ENCODE measurements at places on chromosomes 1 and 21.

GRCh38 chr1:45443580-45444446 lies 47.1 kb downstream of the TESK2 start:
- DNase-seq = no peak

DNA sequence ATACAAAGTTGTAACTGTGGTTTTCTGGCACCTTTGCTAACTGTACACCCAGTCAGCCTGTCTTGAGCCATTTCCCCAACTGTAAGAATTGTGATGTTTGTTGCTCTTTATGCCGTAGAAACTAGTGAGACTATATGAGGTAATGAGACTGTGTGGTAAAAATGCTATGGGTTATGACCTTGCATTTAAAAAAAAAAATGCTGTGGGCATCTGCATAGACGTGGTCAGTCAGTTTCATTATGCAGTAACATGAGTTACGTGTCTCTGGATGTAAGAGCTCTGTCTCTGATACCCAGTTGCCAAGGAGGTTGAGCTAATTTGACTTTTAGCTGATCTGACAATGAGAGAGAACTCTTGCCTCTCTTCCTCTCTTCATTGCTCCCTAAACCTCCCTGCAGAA lies 80.6 kb upstream of the LAMC2 start:
- DNase-seq = no peak

DNA sequence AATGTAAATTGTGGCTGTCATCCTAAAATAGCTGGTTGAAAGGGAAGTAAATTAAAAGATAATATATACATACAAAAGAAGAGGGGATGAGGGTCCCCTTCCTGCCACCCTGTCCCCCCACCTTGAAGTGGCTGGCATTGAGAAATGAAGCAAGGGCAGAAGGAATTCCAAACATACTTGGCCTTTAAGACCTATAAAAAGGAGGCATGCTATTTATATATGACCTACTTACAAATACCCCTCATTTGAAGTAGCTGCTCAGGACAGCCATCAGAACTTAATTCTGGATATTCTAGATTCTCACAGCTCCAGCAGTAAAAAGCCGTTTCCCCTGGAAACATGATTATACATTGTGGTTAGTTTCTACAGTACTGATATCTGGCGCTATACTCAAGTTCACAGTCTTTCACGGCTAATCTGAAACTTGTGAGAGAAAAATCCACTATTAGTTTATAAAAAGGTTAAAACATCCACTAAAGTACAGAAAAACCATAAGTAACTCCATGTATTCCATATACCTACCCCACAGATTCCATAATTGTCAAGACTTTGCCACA lies 9.6 kb upstream of the MAP10 start:
- DNase-seq = no peak

DNA sequence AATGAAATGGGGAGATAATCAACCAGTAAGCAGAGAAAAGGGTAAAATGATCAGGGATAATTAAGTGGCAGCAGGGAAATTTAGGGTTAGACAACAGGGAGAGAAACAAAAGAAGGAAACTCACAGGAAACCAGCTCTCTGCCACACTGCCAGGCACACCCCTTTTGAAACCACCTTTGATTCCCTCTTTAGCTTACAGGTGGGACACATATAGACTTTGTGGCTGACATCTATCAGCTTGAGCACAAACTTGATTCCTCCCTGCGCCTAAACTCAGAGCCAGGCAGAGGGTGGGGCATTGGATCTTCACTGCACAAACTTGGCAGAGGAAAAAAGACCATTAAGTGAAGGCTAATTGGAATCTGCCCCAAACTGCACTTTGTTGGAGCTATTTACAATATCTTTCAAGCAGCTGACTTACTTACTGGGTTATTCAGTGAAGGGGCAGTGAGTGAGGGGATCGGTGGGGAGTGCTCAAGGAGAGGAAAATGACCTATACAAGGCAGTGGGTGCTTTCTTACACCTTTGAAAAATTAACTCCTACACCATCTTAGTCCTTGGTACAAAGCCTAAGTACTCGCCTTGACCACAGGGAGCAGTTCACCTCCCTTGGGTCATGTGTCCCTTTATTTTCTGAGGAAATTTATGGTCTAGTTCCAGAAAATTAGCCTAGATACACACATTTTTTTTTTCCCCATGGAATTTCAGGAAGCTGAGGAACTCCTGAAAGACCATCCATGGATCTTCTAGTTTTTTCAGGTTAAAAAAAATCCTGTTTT lies 60.2 kb downstream of the PBX1 start:
- no peak for DNase-seq

DNA sequence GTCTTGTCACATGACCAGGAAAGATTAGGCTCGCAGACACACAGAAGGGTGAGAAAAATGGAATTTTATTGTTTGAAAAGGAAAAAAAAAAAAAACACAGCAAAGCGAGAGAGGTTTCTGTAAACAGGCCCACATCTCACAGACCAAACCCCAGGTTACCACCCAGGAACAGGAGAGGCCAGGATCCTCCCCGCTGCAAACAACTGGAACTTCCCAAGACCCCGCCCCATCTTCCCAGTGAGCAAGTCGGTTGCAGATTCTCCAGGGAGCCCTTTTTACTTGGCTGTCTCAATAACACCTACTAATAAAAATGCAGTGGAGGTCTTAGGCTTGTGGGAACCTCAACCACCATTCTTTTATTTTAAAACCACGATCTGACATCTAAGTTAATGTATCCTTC lies 84.7 kb upstream of the ETS2 start:
- no peak for DNase-seq

DNA sequence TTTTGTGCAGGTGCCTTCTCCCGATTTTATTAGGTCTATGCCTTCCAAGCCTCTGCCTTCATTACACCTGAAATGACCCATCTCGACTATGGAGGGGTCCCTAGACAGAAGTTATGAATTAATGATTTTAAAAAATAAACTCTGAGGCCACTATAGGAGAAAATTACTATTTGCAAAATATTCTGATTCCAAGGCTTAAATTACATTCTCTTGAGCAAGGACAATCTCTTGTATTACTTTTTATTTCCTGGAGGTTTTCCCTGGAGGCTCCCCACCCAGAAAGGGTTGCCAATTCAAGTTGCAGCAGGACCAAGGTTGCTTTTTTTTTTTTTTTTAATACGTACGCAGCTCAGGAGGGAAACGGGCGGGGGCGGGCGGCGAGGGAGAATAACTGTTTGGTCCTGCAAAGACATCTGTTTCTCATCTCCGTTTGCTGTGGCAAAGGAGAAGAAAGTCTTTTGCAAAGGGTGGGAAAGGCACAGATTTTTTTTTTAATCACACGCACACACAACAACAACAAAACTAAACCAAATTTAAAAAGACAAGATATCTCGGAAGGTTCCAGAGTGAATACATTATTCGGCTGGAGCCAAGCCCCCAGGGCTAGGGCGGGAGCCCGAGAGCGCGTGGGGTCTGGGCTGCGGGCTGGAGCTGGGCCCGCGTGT lies 618 bp upstream of the SERTAD4 start:
- DNase-seq = no peak

GRCh38 chr1:201332616-201333335 lies 44.7 kb downstream of the TNNT2 start:
- DNase-seq = no peak

GRCh38 chr1:174153085-174153824 lies 6.1 kb upstream of the RABGAP1L start:
- DNase-seq = no peak

- DNase-seq = no peak
These were observed 5.4 kb upstream of the PGBD5 start for GRCh38 chr1:230431527-230431926.

DNA sequence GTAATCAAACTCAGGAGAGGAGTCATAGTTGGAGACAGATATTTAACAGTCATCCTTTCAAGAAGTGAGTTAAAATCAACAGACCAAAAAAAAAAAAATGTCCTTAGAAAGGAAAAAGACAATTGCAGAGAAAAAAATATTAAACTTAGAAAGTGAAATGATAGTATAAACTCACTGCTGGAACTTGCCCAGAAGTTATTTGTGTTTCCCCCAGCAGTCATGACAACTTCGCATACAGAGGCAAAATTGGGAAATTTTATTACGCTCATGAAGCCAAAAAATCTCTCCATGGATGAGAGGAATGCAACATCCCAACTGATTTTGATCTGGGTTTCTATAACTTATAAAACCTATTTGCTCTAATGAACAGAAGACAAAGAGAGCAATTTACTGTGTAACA lies 198.2 kb downstream of the LRRC7 start:
- no peak for DNase-seq

- DNase-seq = peak; percentile 97
These were observed 34.4 kb downstream of the SLC2A1 start for GRCh38 chr1:42924082-42924850.

- no peak for DNase-seq
These were observed 14.3 kb upstream of the ZNF326 start for GRCh38 chr1:89980605-89981004.

DNA sequence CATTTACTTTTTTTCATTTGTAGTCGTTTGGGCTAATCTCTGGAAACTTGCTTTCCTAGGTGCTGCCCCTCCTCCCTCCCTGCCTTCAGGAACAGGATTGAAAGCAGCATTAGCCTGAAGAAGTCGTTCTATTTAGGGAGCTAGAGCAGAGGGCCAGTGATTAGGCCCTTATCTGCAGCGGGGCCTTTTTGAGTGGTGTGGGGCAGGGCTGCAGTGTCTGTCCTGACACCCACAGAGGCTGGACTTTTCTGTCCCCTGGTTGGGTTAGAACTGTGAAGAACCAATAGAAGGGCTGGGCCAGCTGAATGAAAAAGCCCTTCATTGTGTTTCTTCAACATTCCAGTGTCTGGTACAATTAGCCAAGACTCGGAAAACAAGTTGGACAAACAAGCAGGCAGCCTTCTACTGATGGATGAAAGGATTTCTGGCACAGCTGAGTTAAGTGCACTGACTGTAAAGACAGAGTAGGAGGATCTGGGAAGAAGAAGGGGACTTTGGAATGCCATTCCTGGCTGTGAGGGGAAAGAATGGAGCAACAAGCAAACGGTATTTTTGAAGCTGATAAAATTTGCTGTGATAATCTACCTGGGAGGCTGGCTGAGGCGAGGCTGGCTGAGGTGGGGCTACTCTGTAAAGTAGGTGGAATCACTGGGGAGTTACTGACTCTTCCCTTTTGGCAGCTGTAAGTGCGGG lies 9.7 kb downstream of the MACF1 start:
- no peak for DNase-seq

DNA sequence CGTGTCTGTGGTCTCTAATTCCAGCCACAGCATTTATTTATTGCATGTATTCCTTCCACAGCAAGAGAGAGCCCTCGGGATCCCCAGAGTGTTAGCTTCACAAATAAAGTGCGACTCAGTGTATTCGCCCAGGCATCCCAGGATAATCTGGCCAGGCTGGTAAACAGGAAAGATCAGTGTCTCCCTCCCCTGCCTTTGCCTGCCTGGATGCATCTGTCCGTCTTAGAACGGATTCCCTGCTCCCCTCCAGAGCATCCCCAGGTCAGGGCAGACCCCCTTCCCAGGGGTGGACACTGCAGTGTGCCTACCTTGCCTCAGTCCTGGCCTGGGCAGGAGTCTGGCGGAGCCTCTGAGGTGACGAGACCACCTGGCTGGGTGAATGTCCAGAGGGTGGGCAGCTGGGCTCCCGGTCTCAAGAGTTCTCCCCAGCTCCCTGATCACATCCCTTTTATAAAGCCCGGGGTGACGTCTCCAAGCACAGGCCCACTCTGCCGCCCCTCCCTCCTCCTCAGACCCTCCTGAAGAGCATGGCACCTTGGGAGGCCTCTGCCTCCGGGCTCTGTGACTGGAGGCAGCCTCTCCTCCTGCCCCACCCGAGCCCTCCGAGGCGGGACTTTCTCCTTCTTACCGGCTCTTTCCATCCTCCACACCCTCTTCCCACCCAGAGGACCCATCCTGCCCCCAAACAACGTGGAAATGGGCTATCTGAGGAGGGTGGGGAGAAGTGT lies at the start of gene KISS1:
Gene KISS1 (minus strand): TSS at position 424 of the 728 bp plus-strand sequence. CDS start 3,615 bp downstream, outside the sequence.
- DNase-seq = no peak

DNA sequence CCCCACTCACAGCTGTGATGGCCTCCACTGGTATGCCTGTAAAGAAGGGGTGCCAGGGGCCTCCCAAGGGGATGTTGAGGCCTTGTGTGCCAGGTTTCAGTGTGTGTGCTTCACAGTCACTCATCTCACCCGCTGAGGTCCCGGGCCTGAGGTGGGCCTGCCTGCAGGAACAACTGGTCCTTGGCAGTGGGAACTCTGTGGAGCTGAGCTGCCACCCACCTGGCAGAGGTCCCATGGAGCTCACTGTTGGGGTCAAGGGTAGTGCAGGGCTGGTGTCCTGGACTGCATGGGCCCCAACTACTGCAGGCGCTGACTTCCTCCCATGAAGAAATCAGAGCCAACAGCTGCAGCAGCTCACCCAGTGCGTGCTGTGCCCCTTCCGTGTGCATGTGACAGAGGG lies 17.3 kb upstream of the ZNF678 start:
- no peak for DNase-seq

DNA sequence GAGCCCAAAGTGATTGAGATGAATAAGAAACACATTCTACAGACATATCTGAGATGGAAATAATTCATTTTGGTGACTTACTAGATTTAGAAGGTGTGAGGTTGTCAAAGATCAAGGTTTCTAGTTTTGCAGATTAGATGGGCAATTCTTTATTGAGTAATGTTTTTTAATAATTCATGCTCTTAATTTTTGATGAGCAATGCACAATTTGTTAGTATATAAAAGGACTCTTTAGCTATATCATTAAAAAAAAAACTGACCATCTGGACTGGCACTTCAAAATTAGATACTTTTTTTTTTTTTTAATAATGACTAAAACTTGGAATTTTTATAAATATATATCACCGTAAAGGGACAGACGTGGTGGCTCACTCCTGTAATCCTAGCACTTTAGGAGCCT lies 63.9 kb downstream of the FMN2 start:
- no peak for DNase-seq

- no peak for DNase-seq
These were observed 77.8 kb downstream of the BACH1 start for GRCh38 chr21:29376556-29376955.

DNA sequence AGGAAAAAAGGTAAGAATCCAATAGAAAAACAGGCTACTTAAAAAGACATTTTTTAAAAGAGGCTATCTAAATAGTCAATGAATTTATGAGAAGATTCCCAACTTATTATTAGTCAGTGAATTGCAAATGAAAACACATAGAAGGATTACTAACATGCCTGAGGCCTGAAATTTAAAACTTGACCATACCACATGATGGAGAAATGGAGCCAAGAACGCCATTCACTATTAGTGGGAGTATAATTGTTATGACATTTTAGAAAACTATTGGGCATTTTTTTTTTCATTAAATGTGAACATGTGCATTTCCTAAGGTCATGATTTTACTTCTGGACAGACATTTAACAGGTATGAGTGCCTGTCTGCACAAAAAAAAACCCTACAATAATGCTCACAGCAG lies 24.8 kb upstream of the OR2B11 start:
- no peak for DNase-seq

GRCh38 chr1:103211073-103211472 lies 102.8 kb upstream of the COL11A1 start:
- DNase-seq = no peak
